ENCODE measurements at places on chromosomes 1 and 21.

DNA sequence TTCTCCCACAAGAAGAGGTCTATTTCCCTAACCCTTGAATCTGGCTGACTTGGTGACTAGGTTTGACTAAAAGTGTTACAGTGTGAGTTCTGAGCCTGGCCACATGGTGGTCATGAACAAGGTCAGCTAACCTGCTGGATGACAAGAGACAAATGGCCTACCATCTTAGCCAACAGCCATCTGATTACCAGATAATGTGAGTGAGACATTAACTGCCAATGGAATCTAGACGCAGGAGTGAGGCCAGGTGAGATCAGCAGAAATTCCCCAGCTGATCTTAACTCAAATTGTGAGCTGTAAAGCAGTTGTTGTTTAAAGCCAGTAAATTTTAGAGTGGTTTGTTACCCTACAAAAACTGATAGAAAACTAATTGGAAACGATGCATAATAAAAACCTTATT, 320.0 kb downstream of the BRINP2 start:
- H3K36me3 ChIP-seq = no peaks in the 10 kb centered on the region
- DNase-seq = no peak
- H3K4me3 ChIP-seq = no peak overlapping the region
- H3K27ac ChIP-seq = no peak overlapping the region

DNA sequence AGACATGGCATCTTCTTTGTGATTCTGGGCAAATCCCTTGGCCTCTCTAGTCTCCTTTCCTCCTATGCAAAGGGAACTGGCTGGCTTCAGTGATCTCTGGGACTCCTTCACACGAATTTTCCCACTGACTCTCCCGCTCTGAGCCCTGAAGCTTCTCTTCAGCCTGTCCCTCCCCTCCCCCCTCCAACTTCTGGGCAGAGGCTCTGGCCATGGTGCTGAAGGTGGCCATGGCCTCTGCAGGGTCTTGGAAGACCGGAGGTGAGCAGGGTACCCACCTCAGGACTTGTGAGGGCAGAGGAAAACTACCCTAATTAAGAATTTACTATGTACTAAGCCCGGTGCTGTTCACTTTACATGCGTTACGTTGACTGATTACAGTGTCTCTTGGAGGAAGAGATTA, 29.4 kb upstream of the POU3F1 start:
- DNase-seq = peak; percentile 93
- H3K4me3 ChIP-seq = no peak overlapping the region
- H3K4me1 ChIP-seq = no peaks in the 10 kb centered on the region
- H3K36me3 ChIP-seq = no peaks in the 10 kb centered on the region

- H3K27me3 ChIP-seq = no peaks in the 10 kb centered on the region
- peaks cover 26% of the 10 kb centered on the region for H3K4me1 ChIP-seq
- peak overlapping the region; percentile 51 for H3K4me3 ChIP-seq
- DNase-seq = no peak
- H3K27ac ChIP-seq = no peak overlapping the region
Measured at GRCh38 chr1:93716163-93716562, 34.5 kb upstream of the BCAR3 start.

DNA sequence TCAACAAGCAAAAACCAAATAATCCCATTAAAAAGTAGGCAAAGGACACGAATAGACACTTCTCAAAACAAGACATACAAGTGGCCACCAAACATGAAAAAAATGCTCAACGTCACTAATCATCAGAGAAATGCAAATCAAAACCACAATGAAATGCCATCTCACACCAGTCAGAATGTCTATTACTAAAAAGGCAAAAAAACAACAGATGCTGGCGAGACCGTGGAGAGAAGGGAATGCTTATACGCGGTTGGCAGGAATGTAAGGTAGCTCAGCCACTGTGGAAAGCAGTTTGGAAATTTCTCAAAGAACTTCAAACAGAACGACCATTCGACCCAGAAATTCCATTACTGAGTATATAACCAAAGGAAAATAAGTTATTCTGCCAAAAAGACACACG, 145.1 kb upstream of the EDN2 start:
- H3K36me3 ChIP-seq = no peaks in the 10 kb centered on the region
- H3K4me1 ChIP-seq = no peaks in the 10 kb centered on the region
- H3K27me3 ChIP-seq = no peaks in the 10 kb centered on the region
- no peak overlapping the region for H3K4me3 ChIP-seq
- peak; percentile 13 for DNase-seq
- H3K27ac ChIP-seq = no peak overlapping the region

DNA sequence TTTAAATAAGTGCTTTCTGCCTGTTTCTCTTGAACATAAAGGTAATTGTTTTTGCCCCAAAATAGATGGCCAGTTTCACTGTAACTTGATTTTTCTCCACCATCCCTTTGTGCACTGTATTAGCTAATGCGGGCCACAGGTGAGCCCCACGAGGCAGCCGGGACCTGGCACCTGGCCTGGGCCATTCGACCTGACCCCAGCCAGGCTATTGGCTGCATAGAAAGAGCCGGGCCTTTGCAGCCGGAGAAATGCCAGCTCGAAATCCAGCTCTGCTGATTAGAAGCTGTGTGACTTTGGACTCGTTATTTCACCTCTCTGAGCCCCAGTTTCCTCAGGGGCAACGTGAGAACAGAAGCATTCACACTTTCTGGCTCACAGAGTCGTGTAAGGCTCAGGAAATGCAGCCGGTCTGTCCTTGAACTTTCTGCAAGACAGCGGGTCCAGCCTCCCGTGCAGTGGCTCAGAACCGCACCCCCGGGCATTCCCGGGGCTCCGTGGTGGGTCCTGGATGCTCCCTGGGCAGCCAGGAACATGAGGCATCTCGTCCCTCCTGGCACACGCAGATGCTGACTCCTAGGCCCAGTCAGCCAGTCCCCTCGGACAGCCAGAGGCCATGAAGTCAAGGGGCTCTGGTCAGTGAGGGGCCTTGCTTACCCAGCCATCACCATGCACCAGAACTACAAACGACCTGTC, 37.4 kb upstream of the ACTRT2 start:
- no peak overlapping the region for H3K27ac ChIP-seq
- no peaks in the 10 kb centered on the region for H3K36me3 ChIP-seq
- H3K27me3 ChIP-seq = no peaks in the 10 kb centered on the region
- no peak overlapping the region for H3K4me3 ChIP-seq
- no peak for DNase-seq

- DNase-seq = peak; percentile 73
- H3K27me3 ChIP-seq = no peaks in the 10 kb centered on the region
- no peaks in the 10 kb centered on the region for H3K36me3 ChIP-seq
Measured at GRCh38 chr1:244163861-244164510, 112.9 kb downstream of the ZBTB18 start.

DNA sequence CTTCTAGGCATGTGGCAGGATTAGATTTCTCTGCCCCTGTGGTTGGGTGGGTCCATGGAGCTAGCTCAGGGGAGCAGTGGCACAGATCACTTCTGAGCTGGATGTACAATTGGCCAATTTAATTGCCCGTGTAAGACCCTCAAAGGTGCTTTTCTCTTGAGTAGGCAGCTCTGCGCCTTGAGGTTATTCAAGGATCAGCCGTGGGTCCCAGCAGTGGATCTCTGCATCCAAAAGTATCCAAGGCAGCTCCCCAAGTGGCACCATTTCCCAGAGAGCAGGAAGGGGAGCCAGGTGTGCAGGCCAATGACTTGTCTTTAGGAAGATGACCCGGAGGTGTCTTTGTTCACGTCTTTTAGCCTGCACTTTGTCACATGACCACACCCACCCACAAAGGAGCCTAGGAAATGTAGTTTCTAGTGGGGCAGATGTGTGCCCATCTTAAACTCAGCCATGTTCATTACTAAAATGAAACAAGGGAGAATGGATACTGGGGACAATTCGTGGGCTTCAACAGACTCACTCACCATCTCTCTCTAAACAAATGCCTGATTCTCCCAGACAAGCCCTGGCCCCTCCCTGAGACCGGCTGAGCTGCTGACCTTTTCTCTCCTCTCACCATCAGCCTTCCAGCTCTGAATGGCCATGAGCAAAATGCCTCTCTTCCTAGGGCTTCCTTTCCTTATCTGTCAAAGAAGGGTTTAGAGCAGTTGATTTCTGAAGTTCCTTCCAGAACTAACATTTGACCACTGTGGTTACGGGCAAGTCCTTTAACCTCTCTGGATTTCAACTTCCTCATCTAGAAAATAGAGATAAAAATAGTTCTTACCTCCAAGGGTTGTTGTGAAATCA, 41.4 kb upstream of the TENT5C start:
- H3K4me1 ChIP-seq = no peaks in the 10 kb centered on the region
- no peak for DNase-seq
- H3K27me3 ChIP-seq = no peaks in the 10 kb centered on the region
- no peak overlapping the region for H3K27ac ChIP-seq
- H3K4me3 ChIP-seq = no peak overlapping the region
- no peaks in the 10 kb centered on the region for H3K36me3 ChIP-seq

- H3K36me3 ChIP-seq = peaks cover 9% of the 10 kb centered on the region
- no peak overlapping the region for H3K27ac ChIP-seq
- H3K27me3 ChIP-seq = no peaks in the 10 kb centered on the region
Measured at GRCh38 chr1:108609483-108610049, 49.7 kb downstream of the EEIG2 start.

DNA sequence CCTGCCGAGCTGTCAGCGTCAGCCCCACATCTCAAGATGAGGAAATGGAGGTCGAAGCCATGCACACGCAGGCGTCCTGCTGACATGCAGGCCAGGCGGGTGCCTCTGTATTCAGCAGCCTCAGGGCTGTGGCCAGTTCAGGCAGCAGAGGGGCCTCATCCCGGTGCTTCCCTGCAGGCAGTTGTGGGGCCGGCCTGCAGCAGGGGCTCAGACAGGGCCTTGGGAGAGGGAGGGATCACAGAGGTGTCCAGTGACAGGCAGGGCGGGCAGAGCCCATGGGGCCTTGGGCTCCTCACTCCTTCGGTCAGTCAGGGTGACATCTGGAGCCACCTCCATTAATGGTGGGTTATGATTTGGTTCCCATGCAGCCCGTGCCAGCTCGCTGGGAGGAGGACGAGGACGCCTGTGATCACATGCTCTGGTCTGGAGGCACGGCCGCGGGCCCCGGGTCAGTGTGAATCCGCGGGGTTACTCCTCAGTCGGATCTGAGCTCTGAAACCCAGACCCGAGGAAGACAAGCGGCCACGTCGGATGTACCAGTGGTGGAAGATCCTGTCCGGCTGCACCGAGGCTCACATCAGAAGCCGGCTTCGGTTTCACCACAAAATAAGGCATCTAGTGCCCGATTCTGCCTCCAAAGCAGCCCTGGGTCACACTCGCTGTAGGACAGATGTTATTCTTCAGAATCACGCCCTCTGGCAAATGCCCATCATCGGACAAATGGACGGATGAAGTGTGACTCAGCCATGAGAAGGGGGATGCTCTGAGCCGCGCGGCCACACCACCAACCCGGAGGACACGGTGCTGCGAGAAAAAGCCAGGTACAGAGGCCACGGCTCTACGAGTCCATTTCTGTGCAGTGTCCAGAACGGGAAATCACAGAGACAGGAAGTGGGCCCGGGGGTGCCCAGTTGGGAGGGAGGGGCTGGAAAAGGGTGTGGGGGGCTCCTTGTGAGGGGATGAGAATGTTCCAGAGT, 33.4 kb downstream of the KRTAP10-1 start:
- H3K27me3 ChIP-seq = no peaks in the 10 kb centered on the region
- no peaks in the 10 kb centered on the region for H3K36me3 ChIP-seq
- no peak for DNase-seq
- no peak overlapping the region for H3K4me3 ChIP-seq
- H3K27ac ChIP-seq = no peak overlapping the region
- no peaks in the 10 kb centered on the region for H3K4me1 ChIP-seq

DNA sequence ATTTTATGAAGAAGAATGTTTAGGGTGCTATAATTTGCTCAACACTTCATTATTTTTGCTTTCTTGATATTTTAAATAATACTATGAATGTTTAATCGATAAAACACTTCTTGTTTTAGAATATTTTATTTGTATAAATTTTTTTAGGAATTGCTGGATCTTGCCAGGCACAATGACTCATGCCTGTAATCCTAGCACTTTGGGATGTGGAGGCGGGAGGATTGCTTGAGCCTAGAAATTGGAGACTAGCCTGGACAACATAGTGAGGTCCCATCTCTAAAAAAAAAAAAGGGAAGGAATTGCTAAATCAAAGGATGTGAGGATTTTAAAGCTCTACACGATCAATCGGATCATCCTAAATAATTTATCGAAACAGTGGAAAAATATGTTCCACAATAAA, 17.6 kb downstream of the RNF11 start:
- no peaks in the 10 kb centered on the region for H3K36me3 ChIP-seq
- H3K27me3 ChIP-seq = no peaks in the 10 kb centered on the region
- no peaks in the 10 kb centered on the region for H3K4me1 ChIP-seq

GRCh38 chr1:156420205-156421061, 51.4 kb downstream of the RHBG start:
- peaks cover 12% of the 10 kb centered on the region for H3K4me1 ChIP-seq
- H3K36me3 ChIP-seq = peaks cover 6% of the 10 kb centered on the region
- peak overlapping the region; percentile 70 for H3K4me3 ChIP-seq

DNA sequence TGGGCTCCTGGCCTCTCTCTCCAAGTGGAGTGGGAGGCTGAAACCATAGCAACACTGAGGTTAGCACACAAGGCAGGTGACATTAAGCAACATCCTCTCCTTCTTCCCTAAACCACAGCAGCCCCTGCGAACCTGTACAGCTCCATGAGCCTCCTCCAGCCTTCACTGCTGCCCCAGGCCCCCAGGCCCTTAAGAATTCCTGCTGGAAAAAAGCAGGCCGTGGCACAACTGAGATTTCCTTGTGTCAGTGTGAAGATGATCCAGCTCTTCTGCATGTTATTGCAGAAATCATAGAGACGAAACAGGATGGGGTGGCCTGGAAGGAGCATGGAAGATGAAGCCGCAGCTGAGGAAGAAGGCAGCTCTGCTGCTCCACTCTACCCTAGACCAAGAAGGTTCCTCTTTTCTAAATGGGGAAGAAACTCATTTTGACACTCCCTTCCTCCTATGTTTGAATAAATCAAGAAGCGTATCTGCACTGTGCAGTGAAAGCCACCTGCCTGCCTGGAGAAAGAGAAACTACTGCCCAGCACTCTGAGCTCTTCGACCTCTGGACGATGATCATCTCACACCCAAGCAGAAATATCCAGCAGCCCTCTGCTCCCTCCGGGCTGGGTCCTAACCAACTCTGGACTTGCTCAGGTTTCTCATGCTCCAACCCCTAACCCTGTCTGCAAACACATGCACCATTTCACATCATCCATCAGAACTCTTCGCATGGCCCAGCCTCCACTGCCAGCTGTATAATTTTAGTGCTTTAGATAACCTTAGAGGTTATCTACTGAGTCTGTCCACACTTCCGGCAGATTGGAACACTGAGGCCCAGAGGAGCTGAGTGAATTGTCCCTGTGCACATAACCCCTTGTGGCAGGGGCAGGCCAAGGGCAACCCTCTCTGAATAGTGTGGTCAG, 20.7 kb downstream of the SH3BP5L start:
- no peak overlapping the region for H3K27ac ChIP-seq
- no peaks in the 10 kb centered on the region for H3K4me1 ChIP-seq
- H3K27me3 ChIP-seq = no peaks in the 10 kb centered on the region
- DNase-seq = peak; percentile 20

All from endodermal cell (in vitro differentiated cells).